Dermis microvascular lymphatic vessel endothelial cell (primary cell): ENCODE measurements at places on chromosomes 3 and 15. TPM values are rescaled to one million over a fixed set of nuclear protein-coding genes. Genes with fewer than 3 reads are reported as not detected.

The SNURF gene
- 19.6 and 28.1 TPM in 2 replicates for total RNA-seq

DNA sequence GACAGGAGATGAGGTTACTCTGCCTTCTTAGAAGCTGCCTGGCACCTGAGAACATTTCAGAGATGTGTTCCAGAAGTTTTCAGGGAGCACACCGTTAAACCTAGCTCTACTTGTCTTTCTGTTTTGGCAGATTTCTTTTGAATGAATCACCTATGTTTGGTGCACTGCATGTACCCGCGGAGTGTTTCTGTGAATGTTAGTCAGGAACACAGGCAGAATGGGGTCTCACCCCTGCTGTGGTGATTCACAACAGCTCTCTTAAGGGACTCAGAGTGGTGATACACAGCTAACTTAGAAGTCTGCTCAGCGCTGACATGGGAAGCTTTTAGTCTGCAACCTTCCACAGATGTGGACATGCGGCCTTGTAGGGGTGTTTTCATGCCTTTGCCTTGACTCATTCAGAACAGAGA, 24.0 kb downstream of the TSEN2 start:
- DNase-seq = peak; percentile 87

GRCh38 chr15:63241316-63241715, 36.1 kb upstream of the APH1B start:
- no peak for DNase-seq

DNA sequence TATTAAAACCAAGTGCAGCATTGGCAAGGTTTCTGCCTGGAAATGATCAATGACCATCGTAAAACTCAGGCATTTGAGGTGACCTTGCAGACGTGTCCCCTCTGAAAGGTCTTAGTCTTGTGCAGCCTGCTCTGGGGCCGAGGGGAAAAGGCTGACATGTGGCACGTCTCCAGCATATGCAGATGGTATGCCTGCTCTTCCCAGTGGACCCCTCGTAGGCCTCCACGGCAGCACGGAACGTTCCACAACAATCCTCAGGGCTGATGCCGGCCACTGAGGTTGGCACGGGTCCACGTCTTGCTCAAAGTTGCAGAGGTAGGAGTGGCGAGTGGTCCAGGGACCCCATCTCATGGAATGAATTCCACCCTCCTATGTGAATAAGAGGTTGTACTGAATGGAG, 247.5 kb upstream of the LYSMD4 start:
- no peak for DNase-seq

DNA sequence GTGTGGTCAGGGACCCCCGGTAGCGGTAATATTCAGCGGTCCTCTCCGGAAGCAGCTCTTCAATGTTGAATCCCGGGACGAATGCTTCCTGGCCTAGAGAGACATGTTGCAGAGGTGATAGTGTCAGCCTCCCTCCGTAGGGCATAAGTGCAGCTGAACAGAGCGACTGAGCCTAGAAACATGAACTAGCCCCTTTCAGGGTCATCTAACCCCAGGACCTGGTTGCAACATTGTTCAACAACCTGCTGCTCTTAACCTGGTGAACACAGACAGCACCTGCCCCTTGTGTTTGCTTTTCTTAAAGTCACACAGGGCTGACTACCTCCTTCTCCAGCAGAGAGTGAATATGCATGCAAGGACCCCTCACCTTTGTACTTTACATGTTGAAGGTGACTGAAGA, 41.3 kb downstream of the CA12 start:
- no peak for DNase-seq

GRCh38 chr15:63612300-63612699, 15.1 kb downstream of the FBXL22 start:
- DNase-seq = no peak
